Activated T-cell treated with anti-CD3 and anti-CD28 coated beads, Interleukin-2, amount 50 U/mL, for 4 hours (primary cell): ENCODE measurements at places on chromosomes 6 and 20. TPM values are rescaled to one million over a fixed set of nuclear protein-coding genes. Genes with fewer than 3 reads are reported as not detected.
A peak's percentile ranks its signal among the peaks of the same experiment; 100 is the strongest.

- DNase-seq = peak; percentile 69
These were observed 14.7 kb downstream of the HLA-F start for GRCh38 chr6:29737707-29738630.

GRCh38 chr6:5979650-5980420 is 26.9 kb downstream of the NRN1 start:
- DNase-seq = no peak

GRCh38 chr20:62694106-62694505 is 14.5 kb upstream of the NTSR1 start:
- DNase-seq = no peak

GRCh38 chr6:143298071-143298470 is 152.4 kb downstream of the ADAT2 start:
- DNase-seq = no peak

GRCh38 chr6:119879731-119880130 is 530.2 kb upstream of the MAN1A1 start:
- DNase-seq = no peak

DNA sequence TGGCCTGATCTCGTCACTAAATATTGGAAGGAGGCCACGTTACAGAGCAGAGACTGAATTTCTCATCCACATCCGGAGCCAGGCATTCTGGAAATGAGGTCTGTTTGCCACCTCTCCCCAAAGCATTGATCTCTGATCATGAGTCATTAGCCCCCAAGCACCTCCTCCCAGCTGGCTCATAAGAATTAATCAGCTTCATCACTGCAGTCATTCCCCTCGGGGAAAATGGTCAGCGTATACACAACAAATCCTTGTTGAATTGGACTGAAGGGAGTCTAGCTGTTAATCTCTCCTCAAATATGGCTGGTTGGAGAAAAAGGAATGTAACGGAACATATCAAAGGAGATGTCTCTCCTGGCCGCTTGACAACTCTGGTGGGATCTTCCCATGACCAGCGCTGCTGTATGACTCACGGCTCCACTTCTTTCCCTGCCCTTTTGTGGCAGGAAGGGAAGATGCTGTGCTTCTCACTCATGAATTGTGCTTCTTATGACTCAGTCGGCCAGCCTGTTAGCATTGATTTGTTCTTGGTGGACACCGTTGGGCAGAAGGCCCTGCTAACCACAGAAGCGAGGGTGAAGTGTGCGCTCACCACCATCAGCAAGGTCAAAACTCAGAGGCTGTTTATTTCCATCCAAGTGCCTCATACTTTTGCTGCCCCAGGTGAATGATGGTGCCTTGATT is 76.7 kb downstream of the RNF182 start:
- no peak for DNase-seq

- no peak for DNase-seq
These were observed 29.1 kb upstream of the SLC2A12 start for GRCh38 chr6:134081506-134081905.

- DNase-seq = no peak
These were observed 47.8 kb upstream of the CDYL start for GRCh38 chr6:4728436-4728769.

DNA sequence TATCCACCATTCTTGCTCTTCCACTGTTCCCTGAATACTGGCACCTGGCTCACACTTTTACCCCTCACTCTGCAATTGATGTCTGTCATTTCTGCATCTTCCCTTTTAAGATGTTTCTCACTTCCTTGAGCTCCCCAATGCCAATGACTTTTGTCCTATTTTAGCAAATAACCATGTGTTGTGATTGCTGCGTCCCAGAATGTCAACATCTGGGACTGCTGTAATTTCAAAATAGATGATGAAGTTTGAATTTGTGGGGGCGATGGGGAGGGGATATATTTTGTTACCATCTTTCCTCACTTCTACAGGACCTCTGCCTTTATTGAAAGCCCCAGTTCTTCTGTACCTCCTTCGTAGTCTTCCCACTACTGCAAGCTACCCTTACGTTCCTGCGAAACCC is 40.0 kb upstream of the ADGRF5 start:
- no peak for DNase-seq

DNA sequence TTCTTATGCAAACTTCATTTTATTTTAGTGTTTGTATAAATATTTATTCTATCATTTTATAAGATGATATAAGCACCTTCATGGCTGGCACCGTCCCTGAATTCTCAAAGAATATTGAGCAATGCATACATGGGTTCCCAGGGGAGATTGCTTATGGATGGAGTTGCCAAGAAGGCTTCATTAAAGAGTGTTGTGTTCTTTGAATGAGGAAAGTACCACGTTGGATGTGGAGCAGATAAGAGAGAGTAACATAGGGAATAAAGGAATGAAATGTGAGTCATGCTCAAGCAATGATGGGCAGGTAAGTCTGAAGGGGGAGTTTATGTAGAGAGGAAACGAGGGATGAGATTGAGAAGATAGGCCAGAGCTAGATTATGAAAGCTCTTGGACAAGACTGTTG is 10.3 kb downstream of the DSE start:
- no peak for DNase-seq

- DNase-seq = no peak
These were observed 58.0 kb downstream of the CD2AP start for GRCh38 chr6:47535316-47536225.

GRCh38 chr6:126253431-126253830 is 86.5 kb upstream of the CENPW start:
- no peak for DNase-seq

GRCh38 chr6:456358-456867 is 64.9 kb downstream of the IRF4 start:
- DNase-seq = no peak

DNA sequence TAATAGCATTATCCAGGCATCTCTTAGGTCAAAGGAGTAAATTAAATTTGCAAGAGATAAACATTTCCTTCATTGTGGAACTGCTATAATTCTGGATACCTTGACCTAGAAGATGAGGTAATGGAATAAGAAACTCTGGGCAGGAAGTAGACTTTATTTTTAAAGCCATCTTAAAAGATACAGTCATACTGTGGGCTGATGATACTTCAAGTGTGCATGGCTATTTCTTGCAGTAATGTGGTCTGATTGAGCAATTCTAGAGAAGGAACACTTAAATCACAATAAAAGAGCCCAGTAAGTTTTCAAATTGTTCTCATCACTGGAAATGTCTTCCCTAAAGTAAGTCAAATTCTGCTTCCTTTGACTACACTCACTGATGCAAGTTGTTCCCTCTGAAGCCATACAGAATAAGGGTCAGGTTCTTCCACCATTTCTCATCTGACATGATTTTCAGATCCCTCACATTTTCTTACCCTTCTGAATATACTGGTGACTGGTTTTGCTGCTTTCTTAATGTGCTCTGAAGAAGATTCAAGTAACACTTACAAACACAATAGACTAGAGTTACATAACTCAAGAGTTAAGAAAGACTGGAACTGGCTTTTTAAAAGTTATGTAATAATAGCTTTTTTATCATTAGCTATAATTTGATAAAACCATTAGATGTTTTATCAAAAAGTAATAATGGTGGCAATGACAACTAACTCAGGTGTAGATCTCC is 62.6 kb upstream of the TMEM244 start:
- DNase-seq = no peak

GRCh38 chr6:3697609-3698008 is 53.9 kb downstream of the PXDC1 start:
- no peak for DNase-seq

DNA sequence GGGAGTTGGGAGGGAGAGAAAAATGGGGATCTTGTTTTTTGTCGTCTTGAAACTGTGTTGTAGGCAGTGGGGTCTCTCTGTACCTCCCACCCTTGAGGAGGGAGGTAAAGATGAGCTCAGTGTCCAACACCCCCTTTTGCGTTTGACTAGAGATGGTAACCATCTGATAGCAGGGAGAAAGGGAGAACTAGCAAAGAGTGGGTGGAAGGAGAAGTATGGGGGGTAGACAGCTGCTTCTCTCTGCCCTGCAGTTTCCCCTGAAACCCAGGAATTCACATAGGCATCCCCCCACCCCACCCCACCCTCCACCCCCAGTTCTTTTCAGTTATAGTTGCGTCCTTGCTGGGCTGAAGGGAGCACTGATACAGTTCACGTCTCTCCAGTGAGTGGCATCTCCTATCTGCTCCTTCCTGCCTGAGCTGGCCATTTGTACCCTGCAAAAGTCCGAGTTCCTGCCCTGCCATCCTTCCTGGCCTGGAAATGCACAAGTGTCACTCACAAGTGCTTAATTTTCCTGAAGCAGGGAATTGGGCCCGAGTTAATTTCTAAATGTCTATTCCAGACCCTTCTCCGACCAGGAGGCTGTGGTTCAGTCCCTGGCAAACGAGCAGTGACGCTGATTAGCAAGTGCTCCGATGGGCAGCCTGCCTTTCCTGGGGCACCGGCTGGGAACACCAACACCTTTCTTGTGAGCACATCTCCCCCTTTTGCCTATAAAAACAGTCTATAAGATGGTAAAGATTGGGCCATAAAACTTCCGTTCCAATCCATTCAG is 1.5 kb downstream of the SIRPA start:
- no peak for DNase-seq

- no peak for DNase-seq
These were observed 2.6 kb downstream of the BNIP5 start for GRCh38 chr6:36333931-36334725.

DNA sequence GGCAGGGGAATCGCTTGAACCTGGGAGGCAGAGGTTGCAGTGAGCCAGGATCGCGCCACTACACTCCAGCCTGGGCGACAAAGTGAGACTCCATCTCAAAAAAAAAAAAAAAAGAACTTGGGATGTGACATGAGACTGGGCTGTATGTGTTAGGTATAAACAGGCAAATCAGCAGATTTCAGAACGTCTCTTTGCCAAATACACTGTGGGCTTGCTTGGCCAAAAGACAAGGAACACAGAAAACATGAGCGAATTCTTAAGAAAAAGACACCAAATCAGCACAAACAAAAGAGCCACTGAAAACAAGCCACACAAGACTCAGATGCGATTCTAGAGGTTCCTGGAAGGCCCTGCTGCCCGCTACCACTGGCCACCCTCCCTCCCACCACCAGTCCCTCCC is 12.5 kb downstream of the ETV7 start:
- no peak for DNase-seq

- no peak for DNase-seq
These were observed 155.0 kb upstream of the HTR1E start for GRCh38 chr6:86782328-86782727.

DNA sequence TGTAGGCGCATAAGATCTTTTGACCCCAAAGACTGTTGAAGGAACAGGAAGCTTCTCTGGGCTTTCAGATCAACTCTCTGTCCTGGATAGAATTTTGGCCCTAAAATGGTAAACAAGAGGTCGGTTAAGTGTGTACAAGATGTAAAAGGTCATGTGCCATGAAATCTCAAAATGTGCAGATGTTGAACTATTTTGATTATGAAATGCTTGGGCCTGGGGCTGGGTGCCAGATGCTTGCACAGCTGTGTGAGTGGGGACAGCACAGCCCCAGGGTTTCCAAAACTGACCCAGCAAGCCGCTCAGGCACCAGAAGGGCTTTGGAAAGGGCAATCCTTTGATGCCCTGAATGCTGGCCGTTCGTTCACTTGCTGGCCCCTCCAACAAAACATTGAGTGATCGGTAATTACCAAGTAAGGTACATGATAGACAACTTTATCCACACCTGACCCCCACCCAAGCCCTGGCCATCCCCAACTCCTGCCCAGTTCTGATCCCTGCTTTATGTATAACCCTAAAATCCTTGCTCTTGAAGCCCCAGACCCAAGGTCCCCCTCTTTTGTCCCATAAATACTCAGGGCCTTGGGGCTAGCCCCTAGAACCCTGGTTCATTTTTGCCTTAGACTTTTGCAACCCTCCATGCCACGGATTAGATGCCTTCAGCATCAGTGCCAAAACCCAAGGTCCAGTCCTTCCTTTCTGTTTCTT is 1.9 kb downstream of the TMEM239 start:
- no peak for DNase-seq

GRCh38 chr6:91659891-91660290 is 1073.0 kb upstream of the MAP3K7 start:
- no peak for DNase-seq

DNA sequence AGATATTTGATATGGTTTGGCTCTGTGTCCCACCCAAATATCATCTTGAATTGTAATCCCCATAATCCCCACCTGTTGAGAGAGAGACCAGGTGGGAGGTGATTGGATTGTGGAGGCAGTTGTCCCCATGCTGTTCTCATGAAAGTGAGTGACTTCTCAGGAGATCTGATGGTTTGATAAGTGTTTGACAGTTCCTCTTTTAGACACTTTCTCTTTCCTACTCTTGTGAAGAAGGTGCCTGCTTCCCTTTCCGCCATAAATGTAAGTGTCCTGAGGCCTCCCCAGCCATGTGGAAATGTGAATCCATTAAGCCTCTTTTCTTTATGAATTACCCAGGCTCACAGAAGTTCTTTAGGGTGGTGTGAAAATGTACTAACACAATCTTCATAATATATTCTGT is 1404.0 kb upstream of the ADGRB3 start:
- DNase-seq = no peak

DNA sequence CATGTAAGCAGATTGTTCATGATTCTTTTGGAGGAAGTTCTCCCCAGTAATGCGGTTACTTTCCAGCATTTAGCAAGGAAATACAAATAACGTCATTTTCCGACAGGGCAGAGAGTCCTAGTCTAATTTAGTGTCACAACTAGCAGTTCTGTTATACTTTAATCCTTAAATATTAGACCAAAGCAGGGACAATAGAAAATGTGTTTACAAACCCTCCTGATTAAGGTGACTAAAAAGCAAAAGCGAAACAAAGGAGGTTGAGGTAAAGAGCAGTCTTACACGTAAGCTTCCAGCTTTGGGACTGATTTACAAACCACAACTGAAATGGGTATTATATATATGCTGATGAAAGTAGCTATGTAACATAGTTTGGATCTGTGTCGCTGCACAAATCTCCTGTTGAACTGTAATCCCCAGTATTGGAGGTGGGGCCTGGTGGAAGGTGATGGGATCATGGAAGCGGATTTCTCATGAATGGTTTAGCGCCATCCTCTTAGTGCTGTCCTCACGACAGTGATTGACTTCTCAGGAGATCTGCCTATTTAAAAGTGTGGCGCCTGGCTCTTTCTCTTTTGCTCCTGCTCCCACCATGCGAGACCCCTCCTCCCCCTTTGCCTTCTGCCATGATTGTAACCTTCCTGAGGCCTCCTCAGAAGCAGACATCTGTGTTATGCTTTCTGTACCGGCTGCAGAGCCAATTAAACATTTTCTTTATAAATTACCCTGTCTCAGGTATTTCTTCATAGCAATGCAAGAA is 81.9 kb downstream of the PLCB1 start:
- DNase-seq = no peak

Gene RNF8
- total RNA-seq = 21.8 TPM

Gene OR2H2
- total RNA-seq = not detected

Gene ECT2L
- total RNA-seq = not detected

Gene LAMA4
- total RNA-seq = 0.30 TPM

Gene FKBP5
- 62.3 TPM for total RNA-seq

Gene GPSM3
- 47.6 TPM for total RNA-seq

Gene PGC
- 0.14 TPM for total RNA-seq

Gene KCNK15
- 0.96 TPM for total RNA-seq

Gene LINC00237
- total RNA-seq = not detected

Gene TGM3
- total RNA-seq = 0.26 TPM

Gene RSPH9
- not detected for total RNA-seq

Gene GSTA5
- not detected for total RNA-seq

Gene PI16
- not detected for total RNA-seq
